ENCODE measurements at places on chromosomes 12 and 14.

DNA sequence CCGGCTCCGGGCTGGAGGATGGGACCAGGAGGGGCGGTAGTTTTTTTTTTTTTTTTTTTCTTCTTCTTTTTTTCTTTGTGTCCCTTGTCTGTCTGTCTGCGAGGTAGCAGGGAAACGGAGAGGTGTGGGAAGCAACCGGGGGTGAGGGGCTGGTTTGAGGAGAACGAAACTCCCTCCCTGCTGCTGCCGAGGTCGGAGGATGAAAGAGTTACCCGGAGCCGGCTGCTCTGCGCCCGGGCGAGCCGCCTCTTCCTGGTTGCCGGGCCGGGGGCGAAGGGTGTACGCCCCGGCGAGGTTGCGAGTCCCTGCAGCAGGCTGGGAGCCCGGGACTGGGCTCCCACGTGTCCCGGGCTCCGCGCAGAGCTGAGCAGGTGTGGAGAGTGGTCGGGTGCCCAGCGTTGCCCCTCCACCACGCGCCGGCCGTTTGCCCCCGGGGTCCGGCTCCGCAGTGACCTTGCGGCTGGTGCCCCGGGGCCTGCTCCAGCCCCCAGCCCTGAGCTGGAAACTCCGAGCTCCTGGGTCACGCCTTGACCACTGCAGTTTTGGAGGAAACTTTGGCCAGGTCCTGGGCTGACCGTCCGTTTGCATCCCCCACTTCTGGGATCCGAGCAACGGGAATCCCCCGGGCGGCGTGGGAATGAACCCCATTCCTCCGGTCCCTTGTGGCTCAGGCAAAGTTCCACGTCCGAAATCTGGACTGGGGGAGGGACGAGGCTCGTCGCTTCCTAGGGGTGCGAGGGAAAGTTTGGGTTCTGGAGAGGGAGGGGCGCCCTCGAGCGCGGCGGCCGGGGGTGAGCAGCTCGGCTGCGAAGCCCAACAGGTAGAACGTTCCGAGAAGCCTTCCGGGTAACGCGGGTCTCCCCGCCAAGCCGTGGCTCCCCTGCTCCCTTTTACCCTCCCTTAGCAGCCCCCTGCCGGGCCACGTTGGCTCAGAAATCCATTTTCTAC, 1.3 kb downstream of the CHST11 start:
- peak; percentile 70 for DNase-seq

GRCh38 chr12:54371328-54372112, 7.2 kb upstream of the GPR84 start:
- DNase-seq: no peak

DNA sequence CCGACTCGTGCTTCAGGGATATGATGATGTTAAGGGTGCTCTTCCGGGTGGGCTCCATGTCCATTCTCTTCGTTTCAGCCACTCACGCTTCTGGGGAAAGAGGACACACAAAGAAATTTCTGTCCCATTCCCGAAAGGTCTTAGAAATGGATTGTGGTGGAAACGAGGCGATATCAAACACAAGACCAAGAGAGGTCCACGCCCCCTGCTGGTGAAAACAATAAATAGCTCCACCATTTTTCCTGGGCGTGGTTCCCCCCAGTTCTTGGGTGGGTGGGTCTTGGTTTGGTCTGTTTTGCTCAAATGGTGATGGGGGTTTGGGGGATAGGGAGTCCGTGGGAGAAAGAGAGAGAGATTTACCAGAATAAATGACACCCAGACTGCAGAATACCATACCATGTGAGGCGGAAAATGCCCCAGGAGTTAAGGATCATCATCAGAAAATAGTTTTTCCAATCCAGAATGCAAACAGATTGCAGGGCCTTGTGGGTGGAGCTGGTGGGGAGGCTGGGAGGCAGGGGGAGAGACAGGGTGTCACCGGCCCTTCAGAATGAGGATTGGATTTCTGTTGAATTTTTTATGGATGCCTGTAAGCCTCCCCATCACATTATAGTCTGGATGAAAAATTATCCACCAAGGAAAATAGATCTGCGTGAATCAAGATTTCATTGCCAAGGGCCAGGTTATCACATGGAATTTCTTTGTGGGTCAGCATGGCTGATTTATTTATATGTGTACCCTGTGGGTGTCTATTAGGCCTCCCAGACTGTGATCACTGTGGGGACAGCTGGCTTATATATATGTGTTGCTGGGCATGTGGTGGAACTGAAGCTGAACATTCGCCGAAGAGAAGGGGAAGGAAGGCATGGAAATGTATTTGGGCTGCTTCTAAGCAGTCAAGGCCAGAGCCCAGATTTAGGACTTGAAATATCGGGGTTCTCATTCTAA, 55.8 kb downstream of the SRRM4 start:
- no peak for DNase-seq

- no peak for DNase-seq
These were observed 334.4 kb upstream of the ATP2B1 start for GRCh38 chr12:90042920-90043641.

- DNase-seq: no peak
These were observed 29.9 kb upstream of the MYBPC1 start for GRCh38 chr12:101564912-101565311.

GRCh38 chr14:36524874-36525745, 5.1 kb upstream of the NKX2-1 start:
- no peak for DNase-seq

DNA sequence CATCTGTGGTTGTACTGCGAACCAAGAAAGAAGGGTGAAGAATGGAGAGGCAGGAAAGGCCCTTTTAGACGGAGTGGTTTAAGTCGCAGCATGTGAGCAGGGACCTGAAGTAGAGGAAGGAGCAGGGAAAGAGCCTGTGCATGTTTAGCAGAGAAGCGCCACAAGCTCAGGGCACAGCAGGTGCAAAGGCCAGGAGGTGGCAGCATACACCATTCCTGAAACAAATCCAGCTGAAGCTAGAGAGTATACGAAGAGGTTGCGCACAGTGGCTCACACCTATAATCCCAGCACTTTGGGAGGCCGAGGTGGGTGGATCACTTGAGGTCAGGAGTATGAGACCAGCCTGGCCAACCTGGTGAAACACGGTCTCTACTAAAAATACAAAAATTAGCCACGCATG, 49.9 kb downstream of the HELB start:
- DNase-seq: no peak

DNA sequence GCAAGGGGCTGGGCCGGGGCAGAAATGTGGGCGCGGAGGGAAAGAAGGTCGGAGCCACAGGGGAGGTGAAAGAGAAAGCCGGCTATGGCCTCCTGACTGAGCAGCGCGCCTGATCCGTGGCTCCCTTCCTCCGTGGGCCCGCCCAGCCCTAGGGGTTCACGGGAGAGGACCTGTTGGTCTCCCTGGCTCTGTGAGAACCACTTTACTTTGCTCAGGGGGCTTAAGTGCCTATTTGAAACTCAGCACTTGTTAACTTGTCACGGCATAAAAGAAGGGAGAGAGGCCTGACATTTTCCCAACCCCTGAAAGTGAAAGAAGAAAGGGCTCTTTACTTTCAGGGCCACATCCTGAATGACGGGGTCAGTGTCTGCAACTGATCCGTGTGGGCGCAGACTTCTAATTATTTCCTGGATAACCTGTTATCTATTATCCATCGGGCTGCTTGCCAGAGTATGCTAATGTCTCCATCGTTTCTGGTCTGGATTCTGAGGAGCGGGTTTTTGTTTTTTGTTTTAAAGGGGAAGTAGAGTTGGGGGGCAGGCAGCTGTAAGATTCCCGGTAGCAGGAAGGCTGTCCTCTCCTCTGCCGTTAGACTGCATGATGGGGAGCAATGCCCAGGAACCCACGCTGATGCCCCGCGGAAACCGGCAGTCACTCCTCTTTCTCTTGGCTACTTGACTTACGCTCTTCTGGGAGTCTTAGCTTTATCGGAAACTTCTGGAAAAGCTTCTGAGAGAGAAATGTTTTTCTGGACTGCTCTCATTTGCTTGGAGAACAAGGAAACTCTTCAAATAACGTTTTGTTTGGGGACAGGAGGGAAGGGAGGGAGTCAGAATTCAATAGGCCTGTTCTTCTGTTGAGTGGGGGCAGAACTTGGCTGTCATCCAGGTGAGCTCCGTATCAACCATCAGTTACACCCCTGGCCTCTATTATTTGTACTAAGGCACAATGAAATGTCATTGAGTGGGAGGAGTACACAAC, 127.7 kb upstream of the MAX start:
- DNase-seq: peak; percentile 61

DNA sequence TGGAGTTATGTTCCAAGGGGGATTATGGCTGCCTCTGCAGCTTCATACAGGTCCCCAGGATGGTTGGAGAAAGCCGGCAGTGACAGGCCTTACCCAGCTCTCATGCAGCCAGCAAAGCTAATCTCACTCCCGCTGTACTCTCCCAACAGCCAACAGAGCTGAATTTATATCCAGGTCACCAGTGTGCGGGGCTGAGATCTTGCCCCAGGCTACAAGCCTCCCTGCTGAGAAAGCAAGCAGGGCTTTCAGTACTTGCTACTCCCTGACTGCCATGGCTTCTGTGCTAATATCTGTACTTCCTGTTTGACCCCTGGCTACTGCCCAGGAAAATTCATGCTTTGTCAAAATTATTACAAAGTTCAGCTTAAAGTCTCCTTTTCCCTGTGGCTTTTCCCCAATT, 92.9 kb downstream of the ATP23 start:
- no peak for DNase-seq

GRCh38 chr12:53048780-53049401, 974 bp upstream of the TNS2 start:
- DNase-seq: no peak

DNA sequence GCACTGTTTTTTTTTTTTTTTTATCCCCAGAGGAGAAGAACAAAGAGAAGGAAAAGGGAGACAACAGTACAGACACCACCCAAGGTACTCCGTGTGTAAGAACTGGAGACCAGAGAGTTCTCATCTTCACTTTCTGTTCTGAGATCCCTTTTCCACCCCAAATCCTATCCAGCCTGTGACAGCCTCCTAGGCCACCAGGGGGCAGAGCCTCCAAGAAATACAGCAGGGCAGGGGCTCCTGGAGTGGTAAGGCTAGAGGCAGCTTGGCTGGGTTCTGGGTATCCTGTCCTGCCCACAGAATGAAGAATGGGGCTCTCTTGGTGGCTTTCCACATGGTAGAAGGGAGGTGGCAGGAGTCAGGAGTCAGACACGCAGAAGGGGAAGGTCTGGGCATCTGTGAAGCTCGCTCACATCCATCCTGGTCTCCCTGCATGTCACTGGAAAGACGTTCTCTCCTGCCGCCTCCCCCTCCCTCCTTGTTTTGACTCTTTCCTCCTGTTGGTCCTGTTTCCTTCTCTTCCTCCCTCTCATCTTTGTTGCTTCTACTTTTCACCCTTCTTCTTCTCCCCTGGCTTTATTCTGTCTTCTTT, 12.0 kb downstream of the CLSTN3 start:
- peak; percentile 67 for DNase-seq
